ENCODE measurements at places on chromosomes 7 and 10.

DNA sequence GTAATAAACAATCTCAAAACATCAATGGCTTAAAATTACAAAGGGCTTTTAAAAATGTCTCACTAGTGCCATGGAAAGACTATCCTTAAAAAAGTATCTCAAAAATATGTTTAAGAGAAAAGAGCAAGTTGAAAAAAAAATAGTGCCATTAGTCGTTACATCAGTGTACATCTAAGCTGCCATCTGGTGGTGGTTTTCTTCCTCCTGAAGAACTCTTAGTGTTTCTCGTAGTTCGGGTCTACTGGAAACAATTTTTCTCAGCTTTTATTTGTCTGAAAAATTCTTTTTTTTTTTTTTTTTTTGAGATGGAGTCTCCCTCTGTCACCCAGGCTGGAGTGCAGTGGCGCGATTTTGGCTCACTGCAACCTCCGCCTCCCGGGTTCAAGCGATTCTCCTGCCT is 5.9 kb upstream of the GARIN1A start:
- DNase-seq: no peak

GRCh38 chr7:77822269-77822668 is 23.7 kb downstream of the PHTF2 start:
- no peak for DNase-seq

- DNase-seq: no peak
Measured at GRCh38 chr10:3357737-3358136, 185.2 kb upstream of the PITRM1 start.

GRCh38 chr7:69232445-69233376 is 365.6 kb upstream of the AUTS2 start:
- DNase-seq: peak; percentile 73

DNA sequence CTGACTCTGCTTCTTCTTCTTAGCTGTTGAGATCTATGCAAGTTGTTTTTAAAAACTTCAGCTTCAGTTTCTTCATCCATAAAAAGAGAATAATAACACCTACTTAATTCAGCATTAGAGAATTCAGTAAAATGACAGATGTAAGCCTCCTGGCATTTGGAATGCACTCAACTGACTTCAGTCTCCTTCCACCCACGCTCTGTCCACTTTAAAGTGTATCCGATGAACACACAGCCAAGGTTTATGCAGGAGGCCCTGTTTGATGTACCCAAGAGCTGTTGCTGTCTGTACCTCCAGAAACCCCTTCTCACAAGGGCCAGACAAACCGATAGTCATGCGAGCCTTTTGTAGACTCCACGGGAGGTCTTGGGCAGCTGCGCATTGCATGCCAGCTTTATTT is 27.1 kb upstream of the SLC35B4 start:
- no peak for DNase-seq

DNA sequence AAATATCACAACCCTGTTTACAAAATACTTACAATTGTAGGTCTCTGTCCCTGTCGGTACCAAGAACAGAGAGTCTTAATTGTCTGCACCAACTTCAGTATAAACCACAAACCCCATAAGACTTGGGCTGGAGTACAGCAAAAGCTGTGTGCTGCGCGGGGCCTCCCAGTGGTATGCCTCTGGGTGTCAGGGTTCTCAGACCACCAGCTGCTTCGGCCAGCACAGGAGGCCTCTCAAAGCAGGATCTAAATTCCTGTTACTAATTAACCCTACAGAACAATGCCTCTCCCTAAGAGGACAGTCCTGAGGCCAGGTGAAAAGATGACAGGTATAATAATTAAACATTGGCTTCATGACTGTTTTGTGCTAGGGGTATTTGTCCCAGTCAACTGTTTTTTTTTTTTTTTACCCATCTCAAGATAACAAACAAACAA is 957 bp upstream of the SVIL start:
- no peak for DNase-seq

DNA sequence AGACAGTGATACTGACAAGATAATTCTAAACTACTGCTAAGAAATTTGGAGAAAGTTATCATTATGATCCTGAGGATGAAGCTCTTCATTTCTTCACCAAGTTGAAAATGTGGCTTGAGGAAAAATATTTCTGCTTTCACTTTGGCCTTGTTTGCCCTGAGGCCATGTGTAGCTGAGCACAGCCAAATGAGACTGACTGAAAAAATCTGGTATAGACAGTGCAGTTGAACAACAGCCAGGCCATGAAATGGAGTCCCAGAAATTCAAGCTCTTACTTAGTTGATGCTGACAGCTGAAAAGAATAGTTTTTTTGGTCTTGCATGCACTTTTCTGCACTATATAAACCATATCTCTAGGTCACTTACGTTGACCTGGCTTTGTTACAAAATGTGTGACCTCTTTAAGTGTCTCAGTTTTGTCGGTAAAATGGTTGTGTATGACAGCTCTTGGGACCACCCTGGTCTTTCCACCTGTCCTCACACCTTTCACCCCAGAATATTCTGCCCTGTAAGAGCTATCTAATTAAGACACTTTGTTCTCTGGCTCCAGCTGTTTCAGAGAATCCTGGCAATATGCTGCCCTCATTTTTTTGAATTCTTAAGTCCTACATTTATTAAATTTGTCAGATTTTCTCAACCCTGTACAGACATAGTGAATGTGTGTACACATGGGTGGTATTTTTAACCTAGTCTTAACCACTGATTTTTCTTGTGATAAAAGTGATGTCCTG is 91.3 kb downstream of the CD36 start:
- no peak for DNase-seq

- no peak for DNase-seq
Measured at GRCh38 chr7:154881026-154881425, 121.9 kb downstream of the PAXIP1 start.

Measured in NCI-H1436 (cell line).